Hematopoietic multipotent progenitor cell treated with erythropoietin and hydrocortisone succinate and interleukin-3 and kit ligand, for 6 days (in vitro differentiated cells): ENCODE measurements at places on chromosomes 5 and 9.

- no peak for DNase-seq
These were observed 11.5 kb upstream of the ANKRD55 start for GRCh38 chr5:56244627-56245026.

DNA sequence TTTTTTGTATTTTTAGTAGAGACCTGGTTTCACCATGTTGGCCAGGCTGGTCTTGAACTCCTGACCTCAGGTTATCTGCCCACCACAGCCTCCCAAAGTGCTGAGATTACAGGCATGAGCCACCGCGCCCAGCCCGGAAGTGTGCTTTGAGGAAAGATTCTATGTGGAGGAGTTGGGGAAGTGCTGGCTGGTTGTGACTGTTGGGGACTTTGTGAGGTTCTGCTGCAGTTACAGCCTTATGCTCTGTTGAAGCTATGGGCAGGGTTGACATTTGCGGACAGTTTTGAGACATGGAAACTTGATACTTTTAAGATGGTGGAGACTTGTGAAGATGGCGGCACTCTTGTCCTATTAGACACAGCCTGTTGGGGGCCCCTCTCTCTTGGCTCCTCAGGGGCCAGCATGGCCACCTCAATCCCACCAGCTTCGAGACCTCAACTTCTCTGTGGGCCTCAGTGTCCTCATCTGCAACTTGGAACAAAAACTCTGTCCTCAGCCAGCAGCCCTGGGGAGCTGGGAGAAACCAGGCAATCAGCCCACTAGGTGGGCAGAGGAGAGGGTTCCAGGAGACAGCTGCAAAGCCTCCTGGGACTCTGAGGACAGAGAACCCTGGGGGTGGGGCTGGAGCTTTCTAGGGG is 24.9 kb downstream of the C9orf50 start:
- peak; percentile 65 for DNase-seq

DNA sequence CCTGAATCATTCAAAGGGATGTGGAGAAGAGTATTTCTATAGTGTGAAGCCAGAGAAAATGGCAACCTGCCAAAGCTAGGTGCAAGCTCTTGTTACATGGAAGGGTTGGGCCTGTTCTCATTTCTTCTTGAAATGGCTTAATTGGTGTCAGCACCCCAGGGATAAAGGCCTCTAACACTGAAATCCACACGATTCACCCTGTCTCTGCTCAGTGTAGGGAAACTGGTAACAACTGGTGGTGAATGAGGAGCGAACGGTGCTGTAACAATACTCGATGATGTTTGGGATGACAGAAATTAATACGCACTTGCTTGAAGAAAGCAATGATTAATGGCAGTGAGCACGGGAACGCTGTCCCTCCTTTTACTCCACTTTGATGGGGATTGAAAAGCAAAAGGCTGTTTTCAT is 16.2 kb downstream of the PBX3 start:
- peak; percentile 90 for DNase-seq

GRCh38 chr5:159424123-159424522 is 93.8 kb upstream of the IL12B start:
- no peak for DNase-seq

DNA sequence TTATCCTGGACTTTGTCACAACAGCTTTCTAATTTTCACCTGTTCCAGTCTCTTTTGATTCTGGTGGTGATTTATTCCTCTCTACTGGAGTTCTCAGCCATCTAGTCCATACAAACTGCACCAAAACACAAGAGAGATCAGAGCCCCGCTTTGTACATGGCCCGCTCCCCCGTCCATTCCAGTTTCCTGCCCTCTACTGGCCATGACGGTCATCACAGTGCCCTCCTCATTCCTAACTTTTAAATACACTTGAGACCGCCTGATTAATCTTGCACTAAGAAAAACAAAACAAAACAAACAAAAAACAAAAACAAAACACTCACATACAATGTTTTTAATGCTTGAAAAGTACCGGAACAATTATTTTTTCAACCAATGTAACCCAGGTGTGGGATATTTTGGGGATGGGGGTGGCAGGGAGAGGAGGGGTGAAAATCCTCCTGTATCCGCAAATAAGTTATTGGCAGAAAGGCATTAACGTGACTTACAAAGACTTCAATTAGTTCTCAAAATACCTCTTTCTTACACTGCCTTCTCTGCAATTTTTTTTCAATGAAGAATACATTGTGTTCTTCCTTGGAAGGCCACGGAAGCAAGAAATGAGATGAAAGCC is 84.8 kb upstream of the PAM start:
- peak; percentile 36 for DNase-seq
